Mesendoderm (in vitro differentiated cells): ENCODE measurements at places on chromosomes 7 and 10.

DNA sequence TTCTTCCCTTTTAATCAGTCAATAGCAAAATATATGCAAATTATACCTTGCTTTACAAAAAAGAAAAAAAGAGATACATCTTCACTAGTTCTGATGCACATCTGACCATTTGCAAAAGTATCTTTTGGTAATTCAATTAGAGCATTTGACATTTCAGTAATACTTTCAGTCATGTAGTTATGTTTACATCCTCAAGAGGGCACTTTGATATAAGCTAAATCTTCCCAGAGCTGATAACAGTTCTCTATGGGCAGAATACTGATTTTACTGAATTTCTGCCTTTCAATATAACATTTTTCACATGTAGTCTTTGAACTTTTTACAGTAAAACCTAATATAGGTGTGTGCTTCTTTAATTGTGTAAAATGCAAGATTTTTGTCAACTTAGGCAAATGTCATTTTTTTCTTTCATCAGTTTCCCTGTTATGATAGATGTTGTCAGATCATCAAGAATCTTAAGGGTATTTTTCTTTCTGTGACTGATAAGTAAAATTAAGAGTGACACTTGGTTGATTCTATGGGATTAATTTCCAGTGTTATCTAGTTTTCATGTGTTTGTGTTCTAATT is 703.5 kb upstream of the SEMA3D start:
- DNase-seq: peak; percentile 34

GRCh38 chr10:2791774-2792443 is 275.4 kb upstream of the PFKP start:
- no peak for DNase-seq

GRCh38 chr10:88333248-88333630 is 249.9 kb downstream of the RNLS start:
- DNase-seq: no peak

DNA sequence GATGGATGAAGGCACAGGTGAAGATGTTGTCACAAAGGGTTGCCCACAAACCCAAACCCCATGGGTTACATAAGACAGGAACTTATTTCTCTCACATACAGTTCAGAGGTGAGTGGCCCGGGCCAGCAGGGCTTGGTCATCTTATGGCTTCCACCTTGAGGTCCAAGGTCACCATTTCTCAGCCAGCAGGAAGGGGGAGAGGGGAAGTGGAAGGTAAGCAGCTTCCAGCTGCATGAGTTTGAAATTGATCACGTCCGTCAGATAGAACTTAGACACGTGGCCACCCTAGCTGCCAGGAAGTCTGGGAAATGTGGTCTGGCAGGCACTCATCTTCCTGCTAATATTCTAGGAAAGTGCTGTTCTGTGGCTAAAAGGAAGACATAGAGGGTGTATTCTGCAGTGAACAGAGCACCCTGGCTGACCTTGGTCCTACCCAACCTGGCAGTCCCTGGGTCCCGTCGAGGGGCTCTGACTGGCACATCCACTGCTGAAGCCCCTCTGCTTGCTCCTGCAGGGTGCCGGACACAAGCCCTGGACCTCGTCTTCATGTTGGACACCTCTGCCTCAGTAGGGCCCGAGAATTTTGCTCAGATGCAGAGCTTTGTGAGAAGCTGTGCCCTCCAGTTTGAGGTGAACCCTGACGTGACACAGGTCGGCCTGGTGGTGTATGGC is 49.5 kb downstream of the VWA2 start:
- no peak for DNase-seq

DNA sequence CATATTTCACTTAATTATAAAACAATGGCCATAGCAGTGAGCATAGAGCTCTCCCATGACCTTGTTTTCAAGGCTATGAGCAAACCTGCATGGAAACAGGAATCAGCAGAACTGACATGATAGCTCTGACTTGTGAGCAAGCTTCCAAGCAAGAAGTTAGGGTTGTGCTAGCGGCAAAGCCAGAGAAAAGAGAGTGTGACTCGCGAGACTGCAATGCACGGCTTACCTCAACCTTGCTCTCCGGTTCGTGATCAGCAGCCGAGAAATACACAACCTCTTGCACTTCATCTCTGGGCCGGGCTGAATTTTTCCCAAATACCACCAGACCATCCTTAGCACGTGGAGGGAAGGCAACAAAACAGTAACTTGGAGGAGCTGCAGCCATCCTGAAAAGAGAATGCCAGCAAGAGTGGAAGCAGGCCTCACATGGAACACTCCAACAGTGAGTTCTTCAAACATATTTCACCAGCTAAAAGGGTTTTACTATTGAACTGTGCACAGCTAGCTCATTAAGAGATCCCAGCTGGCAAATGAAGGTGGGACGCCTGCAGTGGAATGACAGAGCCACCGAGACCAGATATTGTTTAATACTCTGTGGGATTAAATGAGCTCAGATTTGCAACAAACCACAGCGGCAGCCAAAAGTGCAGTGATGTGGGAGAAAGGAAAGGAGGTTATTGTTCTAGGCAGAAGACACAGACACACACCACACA is 20.8 kb downstream of the SCRN1 start:
- peak; percentile 46 for DNase-seq

DNA sequence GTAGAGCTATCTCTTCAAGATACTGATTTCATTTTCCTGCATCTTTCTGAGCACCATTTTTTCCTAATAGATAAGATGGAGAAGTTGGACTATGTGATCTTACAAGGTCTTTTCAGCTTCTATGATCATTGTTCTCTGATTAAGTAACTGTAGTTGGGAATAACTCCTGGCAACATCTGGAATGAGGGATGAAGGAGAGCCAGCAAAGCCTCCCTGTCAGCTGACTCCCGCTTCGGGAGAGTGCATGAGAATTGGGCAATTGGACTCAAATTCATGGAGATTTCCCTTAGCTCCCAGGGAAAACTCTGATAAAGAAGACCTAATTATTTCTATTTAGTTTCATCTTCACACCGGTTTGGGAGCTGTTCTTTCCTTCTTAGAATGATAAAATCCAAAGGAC is 146.1 kb downstream of the CCDC71L start:
- no peak for DNase-seq

DNA sequence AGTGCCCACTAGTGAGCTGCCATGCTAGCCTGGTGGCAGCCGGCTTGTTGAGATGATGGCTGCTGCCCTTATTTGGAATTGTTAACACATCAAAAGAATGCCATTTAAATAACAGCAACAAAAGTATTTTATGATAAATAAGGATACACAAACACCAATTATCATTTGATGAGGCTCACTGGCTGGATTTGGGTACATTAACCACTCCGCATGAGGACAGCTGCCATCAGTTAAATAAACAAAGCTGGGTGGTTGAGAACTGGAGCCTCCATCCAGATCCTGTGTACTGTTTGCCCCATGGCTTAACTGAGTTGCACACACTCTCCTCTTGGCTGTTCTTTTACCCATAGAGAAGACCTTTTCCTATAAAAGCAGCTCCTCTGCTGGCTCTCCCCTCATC is 103.8 kb downstream of the RGS10 start:
- DNase-seq: no peak

DNA sequence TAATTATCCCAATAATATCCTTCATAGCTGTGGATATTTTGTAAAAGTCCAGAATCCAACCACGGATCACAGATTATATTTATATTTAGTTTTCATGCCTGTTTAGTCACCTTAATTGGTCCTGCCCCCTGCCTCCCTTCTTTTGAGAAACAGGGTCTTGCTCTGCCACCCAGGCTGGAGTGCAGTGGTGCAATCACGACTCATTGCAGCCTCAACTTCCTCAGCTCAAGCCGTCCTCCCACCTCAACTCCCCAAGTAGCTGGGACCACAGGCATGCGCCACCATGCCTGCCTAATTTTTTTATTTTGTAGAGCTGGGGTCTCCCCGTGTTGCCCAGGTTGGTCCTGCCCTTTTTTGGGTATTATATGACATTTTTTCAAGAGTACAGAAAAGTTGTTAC is 129.4 kb downstream of the KAT6B start:
- no peak for DNase-seq
